ENCODE measurements at places on chromosomes 2 and 18. TPM values are rescaled to one million over a fixed set of nuclear protein-coding genes. Genes with fewer than 3 reads are reported as not detected.

The SERPINB12 gene
- total RNA-seq, result not detected

The STRN gene
- total RNA-seq, result 17.4 TPM

The PARD6G gene
- 6.1 TPM for total RNA-seq

The CXCR4 gene
- total RNA-seq, result 0.11 TPM

The RFTN2 gene
- total RNA-seq, result 4.2 TPM

The VAMP8 gene
- total RNA-seq, result 0.12 TPM

The TMEM37 gene
- total RNA-seq, result not detected

The TNFRSF11A gene
- total RNA-seq, result 0.25 TPM

The ZNF532 gene
- 39.5 TPM for total RNA-seq

The LYG2 gene
- total RNA-seq, result not detected

The SAG gene
- total RNA-seq, result not detected

The ZSWIM2 gene
- total RNA-seq, result 0.62 TPM

The KCNG3 gene
- under 0.01 TPM for total RNA-seq

The UGT1A5 gene
- total RNA-seq, result not detected

The PPP1R7 gene
- total RNA-seq, result 78.4 TPM

The GALNT13 gene
- 0.87 TPM for total RNA-seq

The GAL3ST2 gene
- total RNA-seq, result 0.44 TPM

The SALL3 gene
- total RNA-seq, result not detected

The CCDC102B gene
- 13.4 TPM for total RNA-seq

The SIX2 gene
- 1.1 TPM for total RNA-seq

The LAMA1 gene
- 67.1 TPM for total RNA-seq

The SERPINB7 gene
- 136 TPM for total RNA-seq

The BBS5 gene
- total RNA-seq, result 6.0 TPM

The GBX2 gene
- not detected for total RNA-seq

The LRP1B gene
- total RNA-seq, result 0.50 TPM

The ITGB6 gene
- total RNA-seq, result not detected

The POLR1A gene
- 17.2 TPM for total RNA-seq

The MC2R gene
- not detected for total RNA-seq

The CRIM1 gene
- total RNA-seq, result 177 TPM

The ATP8B1 gene
- total RNA-seq, result 46.1 TPM

The CFC1 gene
- not detected for total RNA-seq

The PSME4 gene
- 53.3 TPM for total RNA-seq

The CAPN13 gene
- total RNA-seq, result not detected

The EHBP1 gene
- 83.9 TPM for total RNA-seq

The DSEL gene
- total RNA-seq, result 69.8 TPM

The CENPA gene
- total RNA-seq, result 7.7 TPM

The OXER1 gene
- not detected for total RNA-seq

The IL36A gene
- not detected for total RNA-seq

The ALPP gene
- total RNA-seq, result not detected

The CDH7 gene
- not detected for total RNA-seq

The RALB gene
- 109 TPM for total RNA-seq

The PCARE gene
- not detected for total RNA-seq

The MOGAT1 gene
- not detected for total RNA-seq

The ELOA2 gene
- not detected for total RNA-seq

The TEKT4 gene
- total RNA-seq, result not detected

The EN1 gene
- total RNA-seq, result under 0.01 TPM

The MYOM1 gene
- total RNA-seq, result 0.22 TPM

The SCN9A gene
- total RNA-seq, result 43.0 TPM

Data from uterine smooth muscle cell (primary cell).